ENCODE measurements at places on chromosomes 12 and 14. TPM values are rescaled to one million over a fixed set of nuclear protein-coding genes. Genes with fewer than 3 reads are reported as not detected.
A peak's percentile ranks its signal among the peaks of the same experiment; 100 is the strongest.

GRCh38 chr14:100419856-100420255 lies 96.7 kb downstream of the SLC25A47 start:
- H3K4me3 ChIP-seq: no peak overlapping the region
- H3K27me3 ChIP-seq: no peaks in the 10 kb centered on the region
- no peak overlapping the region for H3K27ac ChIP-seq
- H3K36me3 ChIP-seq: no peaks in the 10 kb centered on the region

FOXN4 gene
- not detected for total RNA-seq

DNA sequence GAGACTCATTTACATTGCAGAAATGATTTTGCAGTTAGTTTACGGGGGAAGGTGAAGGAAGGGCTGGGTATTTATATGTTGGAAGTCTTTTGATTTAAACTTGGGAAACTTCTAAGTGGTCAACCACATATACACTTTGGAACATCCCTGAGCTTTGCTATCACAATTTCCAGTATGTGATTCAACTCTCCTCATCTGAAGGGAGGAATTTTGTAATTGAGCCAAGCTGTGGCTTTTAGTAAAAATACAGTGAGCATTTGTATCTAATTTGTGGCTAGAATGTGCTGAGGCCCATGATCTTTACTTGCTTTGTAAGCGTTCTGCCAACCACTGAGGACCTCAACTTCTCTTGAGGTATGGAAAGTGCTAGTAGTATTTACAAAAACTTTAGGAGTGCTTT lies 235.0 kb upstream of the PDZRN4 start:
- H3K4me1 ChIP-seq: no peaks in the 10 kb centered on the region
- H3K27ac ChIP-seq: no peak overlapping the region
- DNase-seq: no peak
- no peaks in the 10 kb centered on the region for H3K36me3 ChIP-seq

- no peak overlapping the region for H3K27ac ChIP-seq
- no peak overlapping the region for H3K4me3 ChIP-seq
- H3K27me3 ChIP-seq: no peaks in the 10 kb centered on the region
- H3K36me3 ChIP-seq: no peaks in the 10 kb centered on the region
- DNase-seq: no peak
- H3K4me1 ChIP-seq: no peaks in the 10 kb centered on the region
Measured at GRCh38 chr12:52956987-52957386, 8.1 kb downstream of the KRT18 start.

GRCh38 chr12:593396-594270 lies 69.6 kb downstream of the NINJ2 start:
- H3K36me3 ChIP-seq: no peaks in the 10 kb centered on the region
- no peaks in the 10 kb centered on the region for H3K27me3 ChIP-seq
- no peak overlapping the region for H3K27ac ChIP-seq

DNA sequence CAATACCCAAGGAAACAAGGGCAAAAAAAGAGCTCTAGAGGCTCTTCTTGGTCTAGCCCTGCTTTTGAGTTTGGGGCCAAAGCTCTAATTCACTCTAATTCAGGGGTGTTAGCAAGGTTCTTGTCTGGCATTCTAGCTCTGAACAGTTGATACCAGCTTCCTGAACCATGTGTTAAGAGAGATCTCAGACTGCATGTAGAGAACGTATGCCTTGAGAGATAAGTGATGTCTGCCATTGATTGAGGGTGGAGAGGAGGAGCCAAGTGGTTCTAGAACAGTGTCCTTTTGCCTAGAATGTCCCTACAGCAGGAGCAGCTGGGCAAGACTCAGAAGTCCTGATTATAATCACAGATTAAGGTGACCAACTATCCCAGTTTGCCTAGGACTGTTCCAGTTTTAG lies 18.2 kb upstream of the POC1B start:
- no peaks in the 10 kb centered on the region for H3K4me1 ChIP-seq
- no peak overlapping the region for H3K27ac ChIP-seq
- no peaks in the 10 kb centered on the region for H3K27me3 ChIP-seq
- no peak overlapping the region for H3K4me3 ChIP-seq
- DNase-seq: no peak
- H3K36me3 ChIP-seq: no peaks in the 10 kb centered on the region

DNA sequence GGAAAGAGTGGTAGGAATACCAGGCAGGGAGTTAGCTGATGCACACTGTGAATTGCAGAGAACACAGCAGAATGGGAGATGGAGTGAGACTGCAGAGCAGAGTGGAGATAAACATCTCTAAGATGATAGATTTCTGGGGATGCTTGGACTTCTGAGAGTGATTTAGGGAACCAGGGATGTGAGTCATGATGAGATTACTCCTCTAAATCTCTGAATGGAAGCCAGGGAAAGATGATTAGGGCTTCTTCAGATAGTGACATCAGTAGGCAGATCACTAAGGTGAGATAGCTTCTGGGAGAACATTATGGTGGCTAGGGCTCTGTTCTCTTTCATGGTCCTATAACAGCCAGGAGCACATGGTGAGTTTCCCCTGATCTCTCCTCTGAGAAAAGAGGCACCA lies 501.5 kb upstream of the USP15 start:
- no peaks in the 10 kb centered on the region for H3K4me1 ChIP-seq
- no peak overlapping the region for H3K4me3 ChIP-seq
- no peaks in the 10 kb centered on the region for H3K36me3 ChIP-seq
- DNase-seq: no peak
- no peaks in the 10 kb centered on the region for H3K27me3 ChIP-seq
- no peak overlapping the region for H3K27ac ChIP-seq

DNA sequence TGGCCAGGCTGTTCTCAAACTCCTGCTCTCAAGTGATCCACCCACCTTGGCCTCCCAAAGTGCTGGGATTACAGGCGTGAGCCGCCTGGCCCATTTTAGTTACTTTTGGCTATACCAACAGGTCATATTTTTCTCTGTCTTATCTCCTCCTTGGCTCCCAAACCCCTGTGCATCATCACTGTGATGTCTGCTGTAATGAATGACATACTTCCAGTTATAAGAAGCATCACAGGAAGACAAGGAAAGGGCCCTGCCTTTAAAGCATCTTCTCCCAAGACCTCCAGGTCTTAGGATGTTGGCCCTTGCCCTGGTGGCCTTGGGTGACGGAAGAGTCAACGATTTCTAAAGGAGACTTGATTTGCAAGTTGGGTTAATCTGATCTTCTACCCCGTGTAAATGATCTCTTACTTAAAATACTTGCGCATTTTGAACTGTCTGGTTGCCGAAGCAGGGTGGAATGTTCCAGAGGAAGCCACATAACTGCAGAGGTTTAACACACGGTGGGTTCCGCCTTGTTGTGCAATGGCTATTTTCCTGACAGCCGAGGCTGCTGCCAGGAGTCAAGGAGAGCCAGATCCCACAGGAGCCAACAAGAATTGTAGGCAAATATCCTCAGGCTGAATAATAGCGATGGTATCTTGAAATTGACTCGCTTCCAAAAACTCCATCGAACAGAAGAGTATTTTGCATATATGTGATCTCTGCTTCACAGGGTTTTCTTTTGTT lies 55.7 kb upstream of the PLXNC1 start:
- no peak overlapping the region for H3K4me3 ChIP-seq
- H3K4me1 ChIP-seq: no peaks in the 10 kb centered on the region
- peak; percentile 86 for DNase-seq
- peak overlapping the region; percentile 36 for H3K27ac ChIP-seq

DNA sequence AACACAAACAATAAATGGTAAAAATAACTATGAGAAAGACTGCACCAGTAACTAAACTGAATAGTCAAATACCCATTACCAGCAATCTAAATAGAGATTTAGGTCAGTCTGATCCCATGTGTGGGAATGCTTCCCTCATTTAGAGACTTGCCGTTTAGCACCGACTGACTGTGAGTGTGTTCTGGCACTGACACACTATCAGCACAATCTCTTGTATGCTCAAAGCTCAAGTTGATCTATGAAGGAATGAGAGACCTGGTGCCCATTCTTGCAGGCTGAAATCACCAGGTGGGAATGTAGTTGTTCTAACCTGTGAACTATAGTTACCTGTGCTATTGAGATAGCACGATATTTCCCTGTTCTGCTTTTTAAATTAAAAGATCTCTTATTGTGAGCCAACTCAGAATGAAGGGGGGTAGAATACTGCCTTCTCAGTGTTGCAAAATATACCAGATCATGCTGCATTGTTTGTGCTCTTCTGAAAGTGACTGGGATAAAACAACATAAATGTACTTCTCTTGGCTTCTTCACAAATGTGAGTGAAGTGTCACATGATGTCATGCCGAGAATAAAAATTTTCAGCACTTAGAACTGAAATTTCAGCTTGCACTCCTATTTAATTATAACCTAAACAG lies 99.6 kb downstream of the LIN7A start:
- H3K36me3 ChIP-seq: no peaks in the 10 kb centered on the region
- H3K27me3 ChIP-seq: no peaks in the 10 kb centered on the region
- DNase-seq: no peak
- H3K4me1 ChIP-seq: no peaks in the 10 kb centered on the region

SCNN1A gene
- total RNA-seq: 175 TPM

DNA sequence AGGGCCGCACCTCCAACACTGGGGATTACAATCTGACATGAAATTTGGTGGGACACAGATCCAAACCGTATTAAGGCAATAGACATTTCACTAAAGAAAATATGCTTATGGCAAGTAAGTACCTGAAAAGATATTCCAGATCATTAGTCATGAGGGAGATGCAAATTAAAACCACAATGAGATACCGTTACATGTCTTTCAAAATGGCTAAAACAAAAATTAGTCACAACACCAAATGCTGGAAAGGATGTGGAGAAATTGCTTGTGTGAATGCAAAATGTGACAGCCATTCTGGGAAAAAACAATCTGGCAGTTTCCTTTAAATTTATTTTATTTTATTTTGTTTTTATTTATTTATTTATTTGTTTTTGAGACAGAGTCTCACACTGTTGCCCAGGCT lies 82.3 kb upstream of the PTGDR start:
- H3K4me1 ChIP-seq: no peaks in the 10 kb centered on the region
- H3K27ac ChIP-seq: no peak overlapping the region
- no peaks in the 10 kb centered on the region for H3K36me3 ChIP-seq
- no peaks in the 10 kb centered on the region for H3K27me3 ChIP-seq
- H3K4me3 ChIP-seq: no peak overlapping the region

DNA sequence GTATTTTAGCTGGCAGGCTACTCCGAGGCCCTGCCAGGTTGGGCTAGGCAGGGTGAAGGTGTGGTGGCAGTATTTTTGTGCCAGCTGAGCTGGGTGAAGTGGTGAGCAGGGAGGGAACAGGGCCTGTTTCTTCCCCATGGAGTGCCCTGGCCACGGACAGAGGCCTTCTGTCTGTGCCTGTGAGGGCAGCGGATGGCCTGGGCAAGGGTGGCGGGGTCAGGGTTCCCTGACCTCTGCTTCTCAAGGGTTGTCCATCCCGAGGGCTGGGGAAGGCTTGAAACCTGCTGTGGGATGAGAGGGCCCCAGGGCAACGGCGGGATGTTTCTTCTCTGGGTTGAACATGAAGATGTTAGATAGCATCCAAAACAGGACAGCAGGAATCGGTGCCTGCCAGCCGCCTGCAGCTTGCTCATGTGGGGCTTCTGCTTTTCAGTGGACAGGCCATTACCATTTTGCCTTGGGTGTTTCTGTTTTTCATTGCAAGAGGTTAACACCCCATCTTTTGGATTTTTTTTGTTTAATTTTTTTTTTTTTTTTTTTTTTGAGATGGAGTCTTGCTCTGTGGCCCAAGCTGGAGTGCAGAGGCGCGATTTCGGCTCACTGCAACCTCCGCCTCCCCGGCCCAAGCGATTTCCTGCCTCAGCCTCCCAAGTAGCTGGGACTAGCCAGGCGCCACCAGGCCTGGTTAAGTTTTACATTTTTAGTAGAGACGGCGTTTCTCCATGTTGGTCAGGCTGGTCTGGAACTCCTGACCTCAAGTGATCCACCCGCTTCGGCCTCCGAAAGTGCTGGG lies 3.3 kb downstream of the MTA1 start:
- no peak overlapping the region for H3K4me3 ChIP-seq
- no peaks in the 10 kb centered on the region for H3K27me3 ChIP-seq
- peak overlapping the region; percentile 52 for H3K27ac ChIP-seq
- no peaks in the 10 kb centered on the region for H3K36me3 ChIP-seq

DNA sequence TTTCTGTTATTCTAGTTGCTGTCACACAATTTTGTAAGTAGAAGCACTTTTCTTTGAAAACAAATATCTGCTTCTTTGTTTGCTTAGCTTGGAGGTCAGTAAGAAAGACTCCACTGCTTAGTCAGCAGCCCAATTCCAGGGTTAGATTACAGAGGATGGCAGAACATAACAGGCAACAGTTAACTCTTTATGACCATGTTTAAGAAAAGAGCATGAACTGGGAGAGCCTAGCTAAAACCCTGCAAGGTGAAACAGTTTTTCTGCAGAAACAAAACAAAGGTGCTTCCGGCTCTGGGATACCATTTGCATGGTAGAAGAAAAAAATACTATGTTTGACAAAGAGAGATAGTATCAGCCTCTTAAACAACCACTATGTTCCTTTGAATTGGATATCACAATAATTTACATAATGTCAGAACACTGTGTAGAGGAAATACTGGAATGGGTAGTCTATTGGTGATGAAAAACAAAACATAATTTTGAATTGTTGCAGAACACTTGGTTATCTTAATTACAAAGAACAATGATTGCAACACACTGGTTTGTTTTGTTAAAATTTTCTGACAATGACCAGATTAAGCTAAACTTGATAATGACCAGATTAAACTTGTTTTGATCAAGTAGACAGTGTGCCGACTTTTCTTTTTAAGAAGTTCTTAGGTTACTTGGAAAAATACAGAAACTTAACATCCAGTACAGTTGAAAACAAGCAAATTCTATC lies 22.4 kb upstream of the PPM1H start:
- H3K27ac ChIP-seq: no peak overlapping the region
- no peaks in the 10 kb centered on the region for H3K36me3 ChIP-seq
- H3K27me3 ChIP-seq: no peaks in the 10 kb centered on the region
- no peak overlapping the region for H3K4me3 ChIP-seq
- H3K4me1 ChIP-seq: no peaks in the 10 kb centered on the region

Data from breast epithelium (tissue), 4 donors.